ENCODE measurements at places on chromosomes 3 and 15.

- DNase-seq = no peak
Observed at GRCh38 chr3:13463618-13464400, 16.3 kb upstream of the HDAC11 start.

- no peak for DNase-seq
Observed at GRCh38 chr3:35524856-35525255, 114.5 kb upstream of the ARPP21 start.

DNA sequence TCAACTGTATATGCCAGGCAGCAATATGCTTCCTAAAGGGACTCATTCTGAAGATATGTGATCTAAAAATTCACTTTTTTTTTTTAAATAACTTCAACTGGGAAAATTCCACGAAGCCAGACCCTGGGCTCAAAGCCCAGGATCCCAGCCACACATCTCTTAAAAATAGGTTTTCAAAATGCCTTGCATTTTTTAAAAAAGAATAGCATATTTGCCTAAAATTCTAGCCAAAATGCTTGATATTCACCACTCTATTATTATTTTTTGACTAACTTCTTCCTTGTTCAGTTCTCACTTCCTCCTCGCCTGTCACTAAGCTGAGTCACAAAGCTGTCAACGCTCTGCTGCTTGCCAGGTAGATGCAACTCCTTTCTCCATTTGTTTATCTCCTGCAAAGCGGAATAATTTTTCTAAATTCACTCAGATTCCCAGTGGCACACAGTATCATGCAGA is 28.0 kb upstream of the VGLL4 start:
- no peak for DNase-seq

GRCh38 chr3:83926291-83926690 is 1032.5 kb upstream of the CADM2 start:
- no peak for DNase-seq

DNA sequence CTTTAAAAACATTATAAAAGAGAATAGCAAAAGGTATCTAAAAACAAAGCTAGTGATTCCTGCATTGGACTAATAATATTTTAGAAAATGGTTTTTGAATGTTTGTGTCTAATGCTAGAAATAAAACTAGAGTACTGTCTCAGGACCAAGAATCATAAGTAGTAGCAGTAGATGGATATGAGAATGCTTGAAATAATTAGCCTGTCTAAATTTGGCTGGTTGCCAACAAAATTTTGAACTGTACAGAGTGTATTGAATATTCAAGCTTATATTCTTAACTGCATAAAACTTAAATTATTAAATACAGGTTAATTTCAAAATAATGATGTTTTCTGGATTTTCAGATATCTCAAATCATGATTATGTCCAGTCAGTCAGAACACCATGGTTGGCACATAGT is 14.0 kb downstream of the ABHD5 start:
- no peak for DNase-seq

DNA sequence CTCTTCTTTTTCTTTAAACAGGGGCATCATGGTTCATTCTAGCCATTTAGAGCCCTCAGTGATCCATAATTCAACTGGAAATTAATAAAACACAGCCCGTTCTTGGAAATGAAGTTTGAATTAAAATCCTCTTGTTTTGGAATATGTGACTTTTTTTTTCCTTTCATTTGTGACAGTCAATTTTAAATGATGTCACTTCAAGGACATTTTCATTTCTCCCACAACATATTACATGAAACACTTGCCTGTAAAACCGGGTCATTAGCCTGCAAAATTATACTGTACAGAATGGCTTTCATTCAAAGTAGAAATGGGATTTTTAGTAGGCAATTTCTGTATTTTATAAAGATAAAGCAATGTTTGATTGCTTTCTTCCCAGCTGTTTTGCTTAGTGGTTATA is 789 bp upstream of the SEMA6D start:
- no peak for DNase-seq

DNA sequence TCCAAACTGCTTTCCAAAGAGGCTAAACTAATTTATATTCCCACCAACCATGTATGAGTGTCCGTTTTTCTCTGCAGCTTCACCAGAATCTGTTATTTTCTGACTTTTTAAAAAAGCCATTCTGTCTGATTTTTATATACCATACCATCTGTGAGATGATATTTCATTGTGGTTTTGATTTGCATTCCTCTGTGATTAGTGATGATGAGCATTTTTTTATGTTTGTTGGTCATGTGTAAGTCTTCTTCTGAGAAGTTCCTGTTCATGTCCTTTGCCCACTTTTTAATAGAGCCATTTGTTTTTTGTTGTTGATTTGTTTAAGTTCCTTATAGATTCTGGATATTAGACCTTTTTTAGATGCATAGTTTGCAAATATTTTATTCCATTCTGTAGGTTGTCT is 179.4 kb upstream of the ALCAM start:
- DNase-seq = no peak

DNA sequence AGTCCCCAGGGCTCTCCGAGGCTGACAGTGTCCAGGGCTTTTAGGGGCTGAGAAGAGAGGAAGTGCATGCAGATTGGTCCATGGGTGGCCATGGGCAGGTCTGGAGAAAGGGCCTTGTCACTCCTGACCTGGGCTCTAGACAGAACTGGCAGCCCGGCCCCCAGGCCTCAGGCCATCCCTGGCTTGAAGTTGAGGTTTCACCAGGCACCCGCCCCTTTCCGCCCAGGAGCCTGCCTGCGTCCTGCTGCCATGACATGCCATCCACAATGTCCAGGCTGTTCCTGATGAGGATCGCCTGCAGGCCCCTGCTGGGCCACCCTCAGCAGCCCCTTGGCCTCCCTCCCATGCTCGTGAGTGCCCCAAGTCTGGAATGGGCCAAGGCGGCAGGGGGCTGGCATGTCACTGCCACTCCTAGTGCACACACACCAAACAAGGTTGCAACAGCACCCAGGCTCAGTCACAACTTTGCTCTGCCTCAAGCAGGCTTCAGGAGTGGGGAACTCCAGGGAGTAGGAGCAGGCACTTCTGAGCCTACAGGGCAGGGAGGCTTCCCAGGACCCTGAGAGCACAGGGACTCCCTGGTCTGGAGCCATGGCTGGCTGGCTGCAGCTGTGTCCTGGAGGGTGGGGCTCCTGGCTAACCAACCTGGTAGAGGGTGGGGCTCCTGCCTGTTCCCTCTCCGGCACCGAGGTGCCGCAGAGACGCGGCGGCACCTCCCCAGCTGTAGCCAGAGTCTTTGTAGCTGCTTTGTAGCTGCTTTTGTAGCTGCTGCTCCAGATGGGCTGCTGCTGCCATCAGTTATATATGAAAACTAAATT is 1457.1 kb upstream of the GBE1 start:
- DNase-seq = no peak

DNA sequence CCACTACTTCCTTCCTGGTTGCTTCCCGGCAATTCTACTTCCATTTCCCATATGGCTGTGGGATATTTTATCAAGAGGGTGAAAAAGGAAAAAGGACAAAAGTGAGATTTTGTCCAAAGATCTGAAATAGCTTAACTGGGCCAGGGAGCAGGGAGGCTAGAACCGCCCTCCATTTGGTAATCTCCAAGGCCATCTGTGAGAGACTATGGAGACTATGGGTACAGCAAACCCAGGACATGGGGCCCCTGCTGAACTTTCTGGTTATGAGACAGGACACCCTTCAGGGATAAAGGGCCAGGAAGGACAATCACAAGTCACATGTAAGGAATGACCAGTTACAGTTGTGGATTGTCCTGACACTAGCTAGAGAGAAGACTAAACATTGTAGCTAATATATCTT is 24.3 kb downstream of the ZSCAN2 start:
- DNase-seq = no peak

- no peak for DNase-seq
Observed at GRCh38 chr3:151096716-151097115, 11.3 kb downstream of the MED12L start.

DNA sequence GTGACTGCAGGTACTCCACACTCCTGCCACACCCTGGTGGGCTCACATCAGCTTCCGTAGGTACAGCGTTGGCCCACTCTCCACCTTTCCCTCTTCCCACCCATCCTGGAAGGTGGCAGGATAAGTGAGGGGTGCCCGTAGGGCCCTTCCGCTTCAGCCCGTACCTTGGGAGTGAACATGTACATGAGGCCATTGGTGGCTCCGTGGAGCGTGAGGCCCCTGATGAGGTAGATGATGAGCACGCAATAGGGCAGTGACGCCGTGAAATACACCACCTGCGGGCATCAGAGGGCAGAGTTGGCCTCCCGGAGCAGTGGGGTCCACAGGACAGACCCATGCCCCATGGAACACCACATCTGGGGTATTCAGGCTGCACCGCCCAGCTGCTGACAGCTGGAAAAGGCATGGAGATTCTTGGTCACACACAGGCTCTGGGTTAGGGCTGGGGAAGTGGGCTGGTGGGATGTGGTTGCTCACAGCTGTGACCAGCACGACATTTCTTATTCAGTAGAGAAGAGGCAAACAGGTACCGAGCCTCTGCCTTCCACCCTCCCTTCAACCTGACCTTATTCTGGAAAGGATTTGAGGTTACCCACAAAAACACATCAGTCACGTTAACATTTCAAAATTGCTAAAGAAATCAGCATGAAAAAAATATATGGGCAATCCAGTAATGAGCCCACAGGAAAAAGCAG is 23.8 kb downstream of the SLC6A20 start:
- DNase-seq = no peak

DNA sequence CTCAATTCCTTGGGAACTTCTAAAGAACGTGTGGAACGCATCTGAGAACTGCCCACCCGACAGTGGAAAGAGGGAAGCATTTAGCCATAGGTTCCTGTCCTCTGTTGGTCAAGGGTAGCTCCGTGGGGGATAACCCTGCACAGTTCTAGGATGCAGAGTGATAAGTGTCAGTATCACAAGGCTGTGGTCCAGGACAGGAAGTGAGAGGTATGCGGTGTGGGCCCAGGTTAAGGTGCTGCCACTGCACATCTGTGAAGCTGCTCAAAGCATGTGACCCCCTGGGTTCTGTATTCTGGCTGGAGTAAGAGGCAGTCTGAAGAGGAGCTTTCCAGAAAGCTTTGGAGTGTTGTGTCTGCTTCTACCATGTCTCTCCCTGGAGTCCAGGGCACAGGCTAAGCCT is 51.7 kb upstream of the HES1 start:
- no peak for DNase-seq

GRCh38 chr3:18987862-18988447 is 160.4 kb upstream of the KCNH8 start:
- DNase-seq = no peak

- DNase-seq = no peak
Observed at GRCh38 chr3:170746175-170746942, 123.6 kb downstream of the RPL22L1 start.

GRCh38 chr15:28129231-28129848 is 30.2 kb upstream of the OCA2 start:
- DNase-seq = no peak

- DNase-seq = no peak
Observed at GRCh38 chr3:185549122-185549521, 3.3 kb downstream of the LIPH start.

- DNase-seq = no peak
Observed at GRCh38 chr3:51242939-51243338, 142.2 kb upstream of the MANF start.

DNA sequence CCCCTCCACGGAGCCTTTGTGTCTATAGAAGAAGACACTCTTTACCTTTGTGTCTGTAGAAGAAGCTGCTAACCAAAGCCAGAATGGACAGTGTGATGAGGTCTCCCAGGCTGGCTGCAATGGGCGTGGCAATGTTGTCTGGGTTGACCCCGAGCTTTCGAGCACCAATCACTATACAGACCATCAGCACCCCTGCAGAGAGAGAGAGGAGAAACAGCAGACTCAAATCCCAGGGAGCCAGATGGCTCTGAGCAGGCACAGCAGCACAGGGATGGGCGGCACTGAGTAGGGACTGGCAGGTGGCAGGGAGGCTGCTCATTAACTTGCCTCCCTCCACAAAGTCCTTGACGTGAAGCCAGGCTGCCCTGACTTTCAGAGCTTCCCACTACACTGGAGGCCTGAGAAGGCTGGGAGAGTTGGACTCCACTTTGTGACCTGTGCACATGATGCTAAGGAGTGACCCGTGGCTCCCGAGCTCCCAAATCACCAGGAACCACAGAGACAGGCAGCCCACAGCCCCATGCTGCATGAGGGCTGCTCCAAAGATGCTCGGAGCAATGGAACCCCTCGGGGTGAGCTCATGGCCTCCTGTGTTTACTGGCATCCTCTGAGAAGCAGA is 53.9 kb downstream of the ROPN1B start:
- no peak for DNase-seq

DNA sequence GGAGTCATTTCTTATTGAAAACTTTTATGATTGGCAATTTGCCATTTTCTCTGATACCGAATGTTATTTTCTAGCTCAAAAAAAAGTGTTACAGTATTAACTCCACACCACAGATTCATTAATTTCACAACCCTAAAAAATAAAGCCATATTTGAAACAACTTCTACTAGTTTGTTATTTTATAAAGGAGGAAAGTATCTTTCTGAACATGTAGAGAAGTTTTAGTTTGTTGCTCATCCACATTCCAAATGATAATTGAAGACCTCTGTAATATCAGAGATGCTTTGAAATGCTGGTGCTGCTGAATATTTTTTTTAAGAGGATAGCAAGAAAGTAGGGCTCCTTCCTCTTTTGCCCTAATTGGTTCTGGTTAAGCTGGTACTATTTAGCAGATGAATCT is 1.9 kb downstream of the VGLL3 start:
- no peak for DNase-seq

DNA sequence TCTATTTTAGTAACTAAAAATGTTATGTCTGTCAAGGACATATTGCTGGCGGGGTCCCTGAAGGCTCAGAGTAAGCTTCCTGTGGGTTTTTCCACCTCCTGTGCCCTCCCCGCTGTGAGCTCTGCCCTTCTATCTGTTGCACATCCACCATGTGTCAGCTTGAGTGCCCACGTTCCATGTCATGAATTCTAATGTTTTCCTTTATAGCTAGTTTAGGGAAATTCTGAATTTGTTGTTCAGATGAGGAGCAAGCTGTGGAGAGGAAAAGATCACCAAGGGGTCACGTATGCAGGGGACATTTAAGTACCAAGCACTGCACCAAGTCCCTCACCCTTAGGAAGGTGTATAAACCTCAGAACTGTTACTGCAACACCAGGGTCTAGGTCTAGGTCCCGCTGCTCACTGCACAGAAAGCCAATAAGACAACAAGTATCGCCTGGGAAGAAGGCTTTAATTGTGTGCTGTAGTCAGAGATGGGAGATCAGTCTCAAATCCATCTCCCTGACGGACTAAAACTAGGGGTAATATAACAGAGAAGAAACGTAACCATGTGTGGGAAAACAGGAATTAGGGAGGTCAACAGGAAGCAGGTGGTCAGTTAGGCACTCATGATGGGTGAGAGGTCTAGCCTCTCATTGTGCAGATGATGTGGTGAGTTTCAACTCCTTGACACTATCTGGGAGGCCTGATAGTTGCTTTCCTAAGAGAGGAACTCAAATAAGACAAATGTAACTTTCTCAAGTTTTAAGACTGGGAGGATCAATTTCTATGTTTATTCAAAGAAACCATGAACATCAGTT is 9.7 kb downstream of the GP9 start:
- no peak for DNase-seq

- DNase-seq = no peak
Observed at GRCh38 chr3:81760215-81760614, 1.2 kb downstream of the GBE1 start.

DNA sequence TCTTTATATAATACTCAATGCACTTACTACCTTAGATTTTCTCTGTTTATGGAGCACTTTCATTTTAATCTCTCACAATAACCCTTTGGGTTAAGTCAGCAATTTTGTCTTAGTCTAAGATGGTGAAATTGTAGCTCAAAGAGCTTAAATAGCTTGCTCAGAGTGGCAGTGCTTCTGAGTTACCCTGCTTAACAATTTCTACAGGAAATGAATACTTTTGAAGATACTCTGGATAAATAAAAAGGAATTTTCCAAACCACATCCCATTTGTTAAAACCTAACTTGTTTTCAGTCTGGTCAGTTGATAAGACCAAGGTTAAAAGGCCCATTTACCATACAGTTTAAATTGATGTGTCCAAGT is 37.2 kb downstream of the HMG20A start:
- no peak for DNase-seq
